ENCODE measurements at places on chromosomes 11 and 22.

DNA sequence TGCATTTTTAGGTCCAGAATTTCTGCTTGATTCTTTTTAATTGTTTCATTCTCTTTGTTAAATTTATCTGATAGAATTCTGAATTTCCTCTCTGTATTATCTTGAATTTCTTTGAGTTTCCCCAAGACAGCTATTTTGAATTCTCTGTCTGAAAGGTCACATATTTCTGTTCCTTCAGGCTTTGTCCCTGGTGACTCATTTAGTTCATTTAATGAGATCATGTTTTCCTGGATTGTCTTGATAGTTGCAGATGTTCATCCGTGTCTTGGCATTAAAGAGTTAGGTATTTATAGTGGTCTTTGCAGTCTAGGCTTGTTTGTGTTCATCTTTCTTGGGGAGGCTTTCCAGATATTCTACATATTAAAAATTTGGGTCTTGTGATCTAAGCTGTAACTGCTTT lies 694.8 kb upstream of the CCDC179 start:
- no peak for DNase-seq

GRCh38 chr22:38524429-38524828 lies 18.3 kb upstream of the DDX17 start:
- no peak for DNase-seq

DNA sequence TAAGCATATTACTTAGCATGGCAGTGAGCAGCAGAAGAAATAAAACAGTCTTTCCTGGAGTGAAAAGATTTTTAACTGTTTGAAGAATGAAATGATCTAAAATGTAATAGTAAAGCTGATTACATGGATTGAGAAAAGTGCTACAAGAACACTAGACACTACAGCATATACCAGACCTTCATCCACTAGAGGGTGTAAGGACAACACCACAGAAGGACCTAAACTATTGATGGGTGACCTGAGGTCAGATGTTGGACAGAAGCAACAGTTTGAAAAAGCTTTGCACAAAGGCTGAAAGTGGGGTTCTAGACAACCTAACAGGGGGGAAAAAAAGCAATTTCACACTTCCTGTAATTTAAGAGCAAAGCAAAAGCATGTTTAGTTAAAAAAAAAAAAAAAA lies 97.7 kb downstream of the RBFOX2 start:
- no peak for DNase-seq

- DNase-seq: no peak
Measured at GRCh38 chr11:63564056-63564774, 1.0 kb upstream of the PLAAT2 start.

GRCh38 chr22:20857838-20858614 lies 585 bp downstream of the PI4KA start:
- DNase-seq: peak; percentile 58

GRCh38 chr11:78889698-78890097 lies 315.0 kb upstream of the NARS2 start:
- DNase-seq: no peak

GRCh38 chr11:43403357-43404231 lies 44.9 kb downstream of the TTC17 start:
- DNase-seq: no peak

- DNase-seq: no peak
Measured at GRCh38 chr11:1568441-1568911, 3.6 kb downstream of the DUSP8 start.

DNA sequence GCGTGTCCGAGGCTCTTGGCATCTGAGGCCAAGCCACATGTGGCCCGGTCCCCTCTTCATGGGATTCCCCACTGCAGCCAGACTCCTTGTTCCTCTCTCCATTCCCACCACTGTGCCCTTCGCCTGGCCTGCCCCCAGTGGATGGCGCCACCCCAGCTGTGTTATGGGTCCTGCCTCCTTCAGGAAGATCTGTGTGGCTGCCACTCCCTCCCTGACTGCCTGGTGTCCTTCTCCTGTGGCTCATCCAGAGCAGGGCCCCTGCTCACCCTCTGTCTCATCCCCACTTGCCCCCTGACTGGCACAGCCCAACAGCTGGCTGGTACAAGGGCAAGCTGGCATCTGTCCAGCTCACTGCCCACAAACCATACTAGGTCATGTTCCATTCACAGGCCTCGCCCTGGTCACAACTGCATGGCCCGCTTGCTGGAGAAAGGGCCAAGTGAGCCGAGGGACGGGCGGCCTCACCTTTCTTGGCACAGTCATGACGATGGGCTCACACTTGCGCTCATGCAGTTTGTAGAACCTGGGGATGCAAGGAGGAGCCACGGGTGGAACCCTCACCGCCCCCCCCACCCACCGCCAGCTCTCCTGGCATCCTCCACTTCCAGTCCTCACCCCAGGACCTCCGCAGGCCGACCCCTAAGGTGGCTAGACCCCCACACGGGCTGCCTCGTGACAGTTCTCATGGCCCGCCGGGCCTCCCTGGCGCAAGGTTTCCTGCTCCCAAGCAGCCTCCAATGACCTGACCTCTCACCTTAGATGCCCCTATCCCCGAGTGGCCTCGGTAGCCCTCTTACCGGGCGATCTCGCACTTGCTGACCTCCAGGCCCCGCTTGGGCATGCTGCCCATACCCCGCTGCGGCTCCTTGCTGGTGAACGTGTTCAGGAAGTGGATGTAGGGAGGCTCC lies 2.1 kb upstream of the PTPRCAP start:
- DNase-seq: no peak

GRCh38 chr22:23068096-23068831 lies 2.1 kb upstream of the GNAZ start:
- DNase-seq: no peak

DNA sequence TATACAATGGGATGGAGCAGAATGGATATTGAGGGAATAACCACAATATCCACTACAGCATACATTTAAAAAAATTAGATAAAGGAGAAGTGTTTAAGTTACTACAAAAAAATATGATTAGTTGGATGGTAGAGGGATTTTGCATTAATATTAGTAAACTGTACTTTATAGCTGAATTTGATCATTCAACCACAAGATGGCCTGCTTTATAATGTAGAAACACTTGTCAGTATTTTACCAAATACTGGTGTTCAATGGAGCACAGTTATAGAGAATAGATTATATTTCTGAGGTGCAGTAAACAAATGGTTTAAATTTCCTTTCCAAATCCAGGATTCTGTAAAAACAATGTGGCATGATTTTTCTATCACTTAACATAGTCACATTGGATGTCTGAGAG lies 818.8 kb upstream of the CHORDC1 start:
- DNase-seq: no peak

- DNase-seq: no peak
Measured at GRCh38 chr11:79845002-79845709, 404.3 kb upstream of the TENM4 start.

DNA sequence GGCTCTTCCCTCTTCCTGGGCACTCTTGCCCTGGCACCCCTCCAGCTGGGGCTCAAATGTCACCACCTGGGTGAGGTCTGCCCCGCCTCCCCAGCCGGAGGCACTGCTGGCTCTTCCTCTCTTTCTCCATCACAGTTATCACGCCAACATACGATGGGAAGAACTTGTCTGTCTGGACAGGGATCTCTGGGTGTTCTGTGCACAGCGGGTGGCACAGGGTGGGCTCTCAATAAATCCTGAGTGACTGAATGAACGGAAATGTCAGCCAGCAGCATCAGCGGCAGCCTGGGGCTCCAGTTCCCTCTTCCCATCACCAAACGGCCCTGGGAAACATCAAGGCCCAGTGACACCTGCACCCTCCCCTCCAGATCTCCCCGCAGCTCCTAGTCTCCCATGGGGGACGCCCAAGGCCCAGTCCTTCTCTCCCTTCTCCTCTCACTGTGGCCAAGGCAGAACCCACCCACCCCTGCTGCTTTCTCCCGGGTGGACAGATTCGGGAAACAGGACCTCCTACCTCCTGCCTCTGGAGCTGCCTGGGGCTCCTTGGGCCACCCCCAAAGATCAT lies 440 bp upstream of the SLC25A45 start:
- no peak for DNase-seq

DNA sequence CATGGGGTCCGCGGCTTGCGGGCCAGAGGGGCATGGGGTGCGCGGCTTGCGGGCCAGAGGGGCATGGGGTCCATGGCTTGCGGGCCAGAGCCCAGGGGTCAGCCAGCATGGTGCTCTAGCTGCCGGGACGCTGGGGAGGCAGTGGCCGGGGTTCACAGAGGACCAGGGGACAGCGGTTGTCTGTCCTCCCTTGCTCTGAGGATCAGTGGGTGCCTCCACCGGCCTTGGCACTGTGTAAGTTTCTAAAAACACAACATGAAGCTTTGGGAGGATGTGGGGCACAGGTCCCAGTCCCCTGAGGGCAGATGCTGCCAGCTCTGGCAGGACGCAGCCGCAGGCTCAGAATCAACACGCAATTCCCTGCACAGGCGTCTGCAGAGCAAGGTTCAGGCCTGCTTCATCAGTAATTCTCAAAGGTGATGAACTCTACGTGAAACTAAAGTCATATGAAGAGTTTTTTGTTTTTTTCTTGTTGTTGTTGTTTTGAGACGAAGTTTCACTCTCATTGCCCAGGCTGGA lies 3.0 kb downstream of the MLC1 start:
- no peak for DNase-seq

GRCh38 chr11:128103278-128103873 lies 484.0 kb downstream of the ETS1 start:
- no peak for DNase-seq

DNA sequence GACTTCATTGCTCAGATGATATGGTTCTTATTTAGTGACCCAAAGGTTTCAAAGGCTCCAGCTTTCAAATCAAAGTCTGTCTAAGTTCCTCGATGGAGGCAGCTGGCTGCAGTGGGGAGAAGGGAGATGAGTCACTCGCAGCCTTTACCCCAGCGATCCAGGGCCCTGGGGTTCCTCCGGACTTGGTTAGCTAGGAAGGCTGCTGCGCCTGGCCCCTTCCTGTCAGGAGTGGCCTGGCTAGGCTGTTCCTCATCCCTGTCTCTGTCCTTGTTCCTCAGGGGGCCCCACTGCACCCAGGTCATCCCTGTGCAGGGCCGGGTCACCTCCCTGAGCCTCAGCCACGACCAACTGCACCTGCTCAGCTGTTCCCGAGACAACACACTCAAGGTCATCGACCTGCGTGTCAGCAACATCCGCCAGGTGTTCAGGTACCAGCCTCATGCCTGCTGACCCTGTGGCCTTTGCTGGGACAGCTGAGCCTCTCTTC lies 13.9 kb downstream of the ATG16L2 start:
- no peak for DNase-seq

GRCh38 chr11:134562941-134563471 lies 151.0 kb upstream of the B3GAT1 start:
- no peak for DNase-seq

DNA sequence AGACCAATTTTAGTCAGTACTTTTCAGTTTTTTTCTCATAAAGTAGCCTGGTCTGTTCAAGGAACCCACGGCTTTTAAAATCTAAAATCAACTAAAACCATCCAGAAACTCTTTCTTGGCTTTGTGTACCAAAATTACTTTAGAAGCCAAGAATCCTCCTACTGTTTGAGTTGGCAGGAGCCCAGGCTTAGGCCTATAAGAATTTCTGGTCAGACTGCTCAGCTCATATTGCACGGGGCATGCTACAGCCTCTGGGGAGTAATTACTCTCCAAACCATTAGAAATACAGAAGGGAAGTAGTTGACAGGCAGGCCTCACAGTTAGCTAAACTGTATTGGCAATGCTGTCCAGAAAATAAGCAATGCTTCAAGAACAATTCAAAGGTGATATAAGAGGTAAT lies 1862.9 kb upstream of the RAG2 start:
- no peak for DNase-seq

DNA sequence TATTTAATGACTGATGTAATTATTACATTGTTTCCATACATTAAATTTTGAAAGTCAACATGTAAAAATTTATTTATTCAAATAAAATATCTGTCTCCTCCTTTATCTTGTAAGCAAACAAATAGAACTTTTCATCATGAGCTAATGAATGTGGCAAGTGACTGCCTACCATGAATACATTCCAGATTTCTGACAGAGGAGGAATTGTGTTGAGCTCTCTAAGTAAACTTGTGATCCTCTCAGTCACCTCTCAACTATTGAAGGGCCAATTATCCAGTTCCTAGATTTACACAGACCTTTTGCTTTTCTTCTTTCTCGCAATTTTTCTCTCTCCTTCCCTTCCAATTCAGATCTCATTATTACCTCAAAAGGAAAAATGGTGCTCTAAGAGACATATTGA lies 21.5 kb downstream of the PRRG4 start:
- DNase-seq: no peak

- no peak for DNase-seq
Measured at GRCh38 chr11:118870396-118871343, 13.0 kb upstream of the CXCR5 start.

DNA sequence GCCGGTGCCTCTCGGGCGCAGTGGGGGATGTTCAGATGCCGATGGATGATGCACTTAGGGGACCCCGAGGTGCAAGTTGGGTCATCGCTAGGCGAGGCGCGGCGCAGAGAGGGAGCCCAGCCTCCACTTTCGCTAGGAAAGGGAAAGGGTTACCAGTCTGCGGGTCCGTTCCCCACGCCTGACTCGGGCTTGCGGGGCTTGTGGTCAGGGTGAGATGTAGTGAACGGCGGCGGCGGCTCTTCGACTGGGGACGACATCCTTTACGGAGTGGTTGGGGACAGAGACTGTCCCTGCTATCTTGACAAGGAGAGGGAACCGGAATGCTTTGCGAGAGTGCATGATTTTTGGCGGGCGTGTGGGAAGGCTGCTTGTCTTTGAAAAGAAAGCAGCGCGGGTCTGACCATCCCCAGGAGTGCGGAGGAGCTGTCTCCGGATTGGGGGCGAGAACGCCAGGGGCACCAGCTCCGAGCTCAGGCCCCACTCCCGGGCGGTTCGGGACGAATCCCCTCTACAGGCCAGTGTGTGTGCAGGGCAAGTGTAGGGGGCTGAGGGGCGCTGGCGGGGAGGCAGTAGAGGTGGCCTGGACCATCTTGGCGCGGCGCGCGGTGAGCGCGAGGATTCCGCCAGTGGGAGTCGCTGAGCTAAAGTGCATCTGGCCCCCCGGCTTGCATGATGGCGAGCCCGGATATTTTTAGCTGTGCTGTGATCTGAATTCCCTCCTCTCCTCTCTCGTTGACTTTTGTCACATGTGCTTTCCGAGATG lies 1.1 kb downstream of the FAT3 start:
- DNase-seq: no peak

- no peak for DNase-seq
Measured at GRCh38 chr11:118051611-118052461, 25.0 kb upstream of the TMPRSS4 start.

- no peak for DNase-seq
Measured at GRCh38 chr11:47941907-47942558, 38.3 kb upstream of the PTPRJ start.

DNA sequence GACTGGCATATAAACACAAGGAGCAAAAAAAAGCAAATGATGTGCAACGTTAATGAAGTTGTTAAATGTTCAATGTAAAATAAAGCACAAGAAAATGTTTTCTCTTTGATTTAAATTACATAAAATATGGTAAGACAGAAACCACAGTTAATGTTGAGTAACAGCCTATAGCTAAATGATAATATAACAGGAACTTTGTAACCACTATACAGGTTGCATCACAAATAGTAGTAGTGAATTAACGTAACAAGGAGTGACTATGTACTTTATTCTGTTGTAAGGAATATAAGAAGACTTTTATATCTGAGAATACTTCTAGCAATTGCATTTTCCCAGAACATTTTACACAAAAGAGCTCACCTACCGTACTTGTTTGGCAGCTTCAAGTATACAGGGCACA lies 16.9 kb downstream of the SAAL1 start:
- no peak for DNase-seq
